ENCODE measurements at places on chromosomes 1 and 21. TPM values are rescaled to one million over a fixed set of nuclear protein-coding genes. Genes with fewer than 3 reads are reported as not detected.

Gene TMEM82
- 2.9 TPM for polyA plus RNA-seq

GRCh38 chr1:67664048-67664447, 21.0 kb upstream of the GADD45A start:
- DNase-seq = no peak

GRCh38 chr1:96557336-96557735, 164.2 kb upstream of the PTBP2 start:
- DNase-seq = no peak

- DNase-seq = no peak
These were observed 57.8 kb upstream of the KCNJ6 start for GRCh38 chr21:37974081-37974480.

Gene DNTTIP2
- polyA plus RNA-seq = 67.1 TPM

- DNase-seq = no peak
These were observed 66.4 kb downstream of the ANKRD13C start for GRCh38 chr1:70288166-70288565.

Gene KRTAP13-2
- polyA plus RNA-seq = not detected

DNA sequence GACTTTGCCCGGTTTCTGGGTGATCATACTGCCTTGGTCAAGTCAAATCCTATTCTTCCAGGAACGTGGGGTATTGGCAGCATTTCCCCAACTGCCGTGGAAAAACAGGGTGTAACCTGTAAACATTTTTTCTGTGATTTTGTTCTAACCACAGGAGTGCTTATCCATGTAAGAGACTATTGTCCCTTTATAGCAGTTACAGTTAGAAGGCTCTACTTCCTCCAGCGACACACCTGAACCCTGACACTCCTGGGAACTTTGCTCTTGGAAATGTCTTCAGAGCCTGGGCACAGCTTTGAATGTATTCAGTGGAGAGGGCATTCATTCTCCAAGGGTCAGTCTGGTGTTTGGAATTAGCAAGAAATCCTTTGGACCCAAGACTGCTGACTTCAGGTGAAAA, 26.4 kb upstream of the ARHGEF10L start:
- no peak for DNase-seq

GRCh38 chr1:7690076-7690475, 81.0 kb upstream of the VAMP3 start:
- no peak for DNase-seq

Gene COL9A2
- polyA plus RNA-seq = 28.5 TPM

GRCh38 chr1:55204997-55205396, 10.2 kb downstream of the USP24 start:
- DNase-seq = no peak

DNA sequence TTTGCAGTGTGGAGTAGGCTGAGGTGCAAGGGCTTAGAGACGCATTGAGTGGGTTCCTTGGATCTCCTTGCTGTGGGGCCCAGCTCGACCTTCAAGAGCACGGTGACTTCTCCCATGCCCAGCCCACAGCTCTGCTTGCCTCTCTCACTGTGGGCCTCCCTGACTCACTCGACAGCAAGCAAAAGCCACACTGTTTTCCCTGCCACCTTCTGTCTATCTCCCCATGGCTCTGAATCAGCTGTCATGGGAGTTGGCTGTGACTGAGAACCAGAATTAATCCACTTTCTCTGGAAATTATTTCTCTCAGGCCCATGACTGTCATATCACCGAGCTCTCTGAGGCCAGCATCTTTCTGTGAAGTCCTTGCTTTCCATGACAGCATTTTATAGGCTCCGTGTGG, 140.7 kb downstream of the NOS1AP start:
- no peak for DNase-seq

GRCh38 chr21:38081708-38082107, 165.5 kb upstream of the KCNJ6 start:
- no peak for DNase-seq

GRCh38 chr1:183417772-183418491, at the start of gene NMNAT2:
Gene NMNAT2, minus strand, starts transcription at chr1:183418380. Its CDS starts 113 bp downstream, at chr1:183418267.
- DNase-seq = peak; percentile 13

Gene CASQ2
- 1.3 TPM for polyA plus RNA-seq

DNA sequence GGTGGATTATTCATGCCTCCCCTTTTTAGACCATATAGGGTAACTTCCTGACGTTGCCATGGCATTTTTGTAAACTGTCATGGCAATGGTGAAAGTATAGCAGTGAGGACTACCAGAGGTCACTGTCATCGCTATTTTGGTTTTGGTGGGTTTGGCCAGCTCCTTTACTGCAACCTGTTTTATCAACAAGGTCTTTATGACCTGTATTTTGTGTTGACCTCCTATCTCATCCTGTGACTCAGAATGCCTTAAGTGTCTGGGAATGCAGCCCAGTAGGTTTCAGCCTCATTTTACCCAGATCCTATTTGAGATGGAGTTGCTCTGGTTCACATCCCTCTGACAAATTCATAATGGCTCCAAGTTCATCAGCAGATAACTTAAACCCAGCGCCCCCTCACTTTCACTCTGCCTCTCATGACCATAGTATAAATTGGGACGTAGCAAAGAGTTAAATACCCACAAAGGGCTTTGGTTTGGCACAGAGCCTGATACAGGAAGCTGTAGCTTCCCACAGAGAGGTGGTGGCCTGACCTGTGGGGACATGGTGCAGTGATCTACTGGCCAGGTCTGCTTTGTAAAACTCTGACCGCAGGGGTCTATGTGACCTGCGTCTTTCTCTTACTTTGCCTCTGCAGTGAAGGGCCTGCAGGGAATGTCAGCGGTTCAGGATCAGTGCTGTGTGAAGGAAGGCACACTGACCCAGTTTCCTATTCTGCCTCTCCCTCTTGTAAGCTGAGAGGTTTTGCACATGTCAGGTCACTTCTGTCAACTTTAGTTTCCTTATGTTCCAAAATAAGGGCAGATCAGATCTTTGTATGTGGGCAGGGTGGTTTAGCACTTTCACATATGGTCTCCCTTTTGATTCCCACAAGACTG, 78.1 kb upstream of the ZNF644 start:
- no peak for DNase-seq

DNA sequence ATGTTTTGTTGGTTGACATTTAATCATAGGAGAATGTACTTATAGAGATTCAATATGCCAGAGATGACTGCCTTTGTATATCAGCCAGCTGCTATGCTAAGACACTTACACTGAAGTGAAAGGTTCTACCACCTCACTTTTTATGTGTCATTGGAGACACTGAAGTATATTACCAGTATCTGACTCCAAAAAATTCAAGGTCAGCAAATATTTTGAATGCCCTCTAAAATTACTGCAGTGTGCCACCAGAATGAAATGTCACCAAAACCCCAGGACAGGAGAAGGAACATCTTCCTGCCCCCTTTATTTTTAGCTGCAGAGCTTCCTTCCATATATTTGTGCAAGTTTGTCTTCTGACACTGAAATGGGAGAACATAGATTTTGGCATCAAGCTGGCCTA, 141.5 kb downstream of the LRRC40 start:
- no peak for DNase-seq

GRCh38 chr1:47351305-47351704, 17.7 kb downstream of the CMPK1 start:
- DNase-seq = no peak

GRCh38 chr1:221664253-221664652, 77.6 kb downstream of the DUSP10 start:
- DNase-seq = no peak

GRCh38 chr1:154736841-154737240, 128.9 kb upstream of the ADAR start:
- no peak for DNase-seq

Gene SPRR1B
- not detected for polyA plus RNA-seq

Gene C1orf74
- 3.7 TPM for polyA plus RNA-seq

DNA sequence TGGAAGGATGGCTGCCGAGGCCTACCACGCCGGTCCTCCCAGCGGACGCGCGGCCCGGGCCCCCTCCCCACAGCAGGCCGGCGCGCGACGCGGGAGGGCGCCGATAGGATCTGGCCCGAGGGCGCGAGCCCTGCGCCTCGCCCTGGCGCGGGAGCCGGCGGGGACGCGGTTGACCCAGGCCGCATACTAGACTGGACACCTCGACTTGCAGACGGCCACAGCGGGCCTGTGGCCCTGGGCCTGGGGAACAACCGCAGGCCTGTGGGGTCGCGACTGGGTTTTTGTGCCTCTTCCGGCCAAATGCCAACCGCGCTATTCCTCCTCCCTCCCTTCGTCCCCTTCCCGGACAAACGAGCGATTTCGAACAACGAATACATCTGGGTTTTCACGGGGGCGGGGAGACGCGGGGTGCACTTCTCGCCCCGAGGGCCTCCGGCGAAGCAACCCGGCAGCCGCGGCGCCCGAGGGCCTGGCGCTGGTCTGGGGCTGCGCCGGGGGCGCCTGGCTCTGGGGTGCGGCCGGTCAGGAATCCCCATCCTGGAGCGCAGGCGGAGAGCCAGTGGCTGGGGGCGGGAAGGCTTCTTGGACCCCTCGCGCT, 2.4 kb downstream of the NHLH2 start:
- DNase-seq = no peak

DNA sequence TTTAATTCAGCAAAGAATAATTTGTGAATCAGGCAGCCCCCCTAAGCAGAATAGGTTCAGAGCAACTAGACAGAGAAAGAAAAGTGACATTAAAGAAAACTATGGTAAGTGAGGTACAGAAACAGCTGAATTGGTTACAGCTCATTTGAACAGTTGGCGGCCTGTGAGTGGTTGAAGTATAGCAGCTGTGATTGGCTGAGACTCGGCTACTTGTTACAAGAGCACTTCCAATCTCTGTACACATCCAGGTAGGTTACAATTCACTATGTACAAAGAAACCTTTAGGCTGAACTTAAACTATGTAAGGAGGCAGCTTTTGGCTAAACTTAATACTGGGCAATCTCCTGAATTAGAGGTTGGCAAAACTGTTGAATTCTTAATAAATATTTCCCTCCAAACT, 171.1 kb upstream of the LHX8 start:
- no peak for DNase-seq

- DNase-seq = no peak
These were observed 413.3 kb upstream of the ZRANB2 start for GRCh38 chr1:71494163-71494562.

- DNase-seq = no peak
These were observed 94.7 kb downstream of the ATP1B1 start for GRCh38 chr1:169201084-169201619.

- no peak for DNase-seq
These were observed 253.6 kb upstream of the IRF2BP2 start for GRCh38 chr1:234863551-234863971.

Gene PTPN22
- 0.42 TPM for polyA plus RNA-seq

Gene LRRN2
- polyA plus RNA-seq = 14.2 TPM

Gene DNALI1
- polyA plus RNA-seq = 88.0 TPM
